ENCODE measurements at places on chromosomes 7 and 10.

- DNase-seq = no peak
Measured at GRCh38 chr10:125548878-125549277, 134.1 kb downstream of the TEX36 start.

- DNase-seq = no peak
Measured at GRCh38 chr7:111025006-111025405, 65.9 kb upstream of the LRRN3 start.

DNA sequence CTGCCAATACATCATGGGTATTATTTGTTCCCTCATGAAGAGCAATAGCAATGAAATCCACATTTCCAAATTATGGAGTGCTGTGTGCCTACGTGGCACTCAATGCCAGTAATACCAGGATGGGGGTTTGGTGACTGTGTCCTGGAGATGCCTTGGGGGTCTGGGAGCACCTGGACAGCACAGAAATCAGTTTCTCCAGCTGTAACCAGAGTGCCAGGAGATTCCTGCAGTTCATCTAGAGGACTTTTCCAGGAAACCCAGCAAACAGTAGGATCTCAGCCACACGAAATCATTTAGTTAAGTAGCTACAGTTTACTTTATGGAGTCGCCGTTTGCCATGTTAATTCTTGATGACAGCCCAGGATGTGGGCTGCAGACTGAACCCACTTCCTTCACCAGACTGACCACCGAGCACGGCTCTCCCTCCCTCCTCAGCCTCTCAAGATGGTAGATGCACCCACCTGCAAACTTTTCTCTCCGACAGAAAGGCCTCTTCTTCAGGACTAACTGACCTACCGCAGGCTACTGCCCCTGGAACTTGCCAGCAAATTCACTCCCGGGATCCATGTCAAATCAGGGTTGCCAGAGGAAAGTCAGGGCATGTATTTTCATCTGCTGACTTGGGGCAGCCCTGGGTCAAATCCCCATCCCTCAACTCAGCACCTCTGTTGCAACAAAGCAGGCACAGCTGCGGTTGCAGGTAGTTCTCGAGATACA, 30.3 kb downstream of the MKI67 start:
- DNase-seq = no peak

DNA sequence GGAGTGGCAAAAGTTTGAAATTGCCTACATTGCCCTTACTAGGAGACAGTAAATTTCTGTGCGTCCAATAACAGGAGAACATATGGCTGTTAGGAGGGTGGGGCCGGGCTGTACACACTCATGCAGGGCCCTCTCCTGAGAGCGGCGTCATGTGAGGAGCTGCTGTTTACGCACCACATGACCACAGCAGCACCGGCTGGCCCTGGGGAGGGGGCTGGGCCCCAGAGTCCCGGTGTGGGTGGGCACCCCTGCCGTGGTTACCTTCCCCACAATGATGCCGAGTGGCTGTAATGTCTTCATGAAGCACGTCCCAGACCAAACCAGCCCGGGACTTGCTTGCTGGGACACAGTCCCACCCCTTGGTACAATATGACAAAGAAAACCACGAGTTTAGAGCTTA, 308.7 kb downstream of the DNAJB6 start:
- DNase-seq = no peak

DNA sequence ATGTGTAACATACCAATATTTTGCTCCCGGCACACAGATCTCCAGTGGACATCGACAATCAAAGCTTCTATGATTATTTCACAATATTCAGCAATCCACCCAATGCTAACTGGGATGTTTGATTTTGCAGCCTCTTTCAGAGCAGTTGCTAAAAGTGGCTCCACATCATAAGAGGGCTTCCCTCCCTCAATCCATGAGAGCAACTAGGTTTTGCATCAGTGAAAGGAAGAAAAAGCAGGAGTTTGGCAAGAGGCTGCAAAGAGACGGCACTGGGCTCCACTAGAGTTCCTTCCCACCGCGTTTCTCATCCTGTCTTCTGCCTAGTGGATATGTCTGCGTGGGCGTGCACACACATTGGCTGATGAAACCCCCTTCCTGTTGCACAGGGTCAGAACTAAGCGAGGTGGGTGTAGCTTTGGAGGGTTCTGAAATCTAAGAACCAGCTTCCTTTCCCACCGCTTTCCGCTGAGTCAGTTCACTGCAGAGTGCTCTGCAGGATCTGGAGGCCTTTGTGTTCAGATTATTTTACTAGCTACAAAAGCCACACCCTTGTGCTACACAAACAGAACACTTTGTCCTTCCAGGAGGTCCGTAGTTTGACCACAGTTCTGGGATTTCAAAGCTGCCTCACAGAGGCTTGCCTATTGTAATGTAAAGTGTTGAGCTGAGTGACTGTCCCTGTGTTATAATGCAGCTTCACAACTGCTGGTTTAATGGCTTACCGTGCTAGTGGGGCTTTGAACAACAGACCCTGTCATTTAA, 28.1 kb downstream of the ARL4A start:
- peak; percentile 100 for DNase-seq

DNA sequence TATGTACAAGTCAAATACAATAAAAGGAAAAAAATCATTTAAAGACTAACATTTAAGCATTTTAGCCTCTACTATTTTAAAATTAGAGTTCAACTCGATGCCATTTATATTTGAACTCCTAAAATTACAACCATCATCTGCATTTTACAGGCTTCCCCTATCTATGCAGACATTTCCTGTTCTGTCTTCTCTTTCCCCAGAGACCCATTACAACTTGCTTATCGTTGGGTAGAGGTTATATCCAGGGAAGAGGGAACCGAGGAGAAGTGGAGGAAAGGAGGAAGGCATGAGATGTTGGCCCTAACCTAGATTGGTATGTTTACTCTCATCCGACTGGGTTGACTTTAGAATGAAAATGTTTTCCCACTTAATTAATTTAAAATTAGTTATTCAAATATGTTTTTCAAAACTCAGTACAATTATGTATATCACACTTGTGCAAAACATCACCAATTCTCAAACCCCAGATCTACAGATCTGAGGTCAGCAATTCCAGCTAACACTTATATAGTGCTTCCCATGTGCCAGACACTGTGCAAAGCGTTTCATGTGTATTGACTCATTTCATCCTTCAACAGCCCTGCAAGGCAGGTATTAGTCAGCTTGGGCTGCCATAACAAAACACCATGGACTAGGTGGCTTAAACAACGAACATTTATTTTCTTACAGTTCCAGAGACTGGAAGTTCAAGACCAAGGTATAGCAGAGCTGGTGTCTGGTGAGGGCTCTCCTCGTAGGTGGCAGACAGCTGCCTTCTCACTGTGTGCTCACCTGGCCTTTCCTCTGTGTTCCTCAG, 27.3 kb upstream of the HERPUD2 start:
- no peak for DNase-seq
